ENCODE measurements at places on chromosomes 7 and 10.

DNA sequence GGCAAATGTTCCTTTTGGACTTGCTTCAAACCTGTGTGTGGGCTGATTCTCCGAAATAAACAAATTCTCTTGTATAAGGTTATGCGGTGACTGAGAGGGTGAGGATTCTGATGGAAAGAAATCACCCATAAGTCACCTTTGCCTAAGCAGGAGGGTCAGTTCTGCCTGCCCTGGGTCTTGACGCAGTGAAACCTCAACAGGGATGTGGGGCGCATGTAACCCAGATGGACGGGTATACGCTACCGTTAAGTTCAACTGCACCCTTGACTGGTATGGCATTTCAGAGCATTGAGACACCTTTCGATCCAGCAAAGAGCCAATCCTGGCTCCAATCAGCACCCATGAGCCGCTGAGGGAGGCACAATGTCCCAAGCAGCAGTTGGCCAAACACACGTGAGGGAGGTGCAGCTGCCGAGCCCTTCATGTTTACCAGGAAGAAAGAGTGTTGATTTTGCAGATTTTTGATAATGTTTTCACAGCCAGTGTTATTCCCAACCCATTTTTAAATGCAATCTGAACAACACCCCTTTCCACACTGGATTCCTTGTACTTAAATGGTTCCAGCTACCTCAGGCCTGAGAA is 48.1 kb downstream of the SORBS1 start:
- H3K27ac ChIP-seq, result peak overlapping the region; percentile 81
- DNase-seq, result no peak
- peaks cover 19% of the 10 kb centered on the region for H3K4me1 ChIP-seq

- no peak overlapping the region for H3K4me3 ChIP-seq
- H3K4me1 ChIP-seq, result no peaks in the 10 kb centered on the region
- H3K36me3 ChIP-seq, result no peaks in the 10 kb centered on the region
- DNase-seq, result no peak
Measured at GRCh38 chr10:20596065-20596755, 300.9 kb downstream of the NEBL start.

DNA sequence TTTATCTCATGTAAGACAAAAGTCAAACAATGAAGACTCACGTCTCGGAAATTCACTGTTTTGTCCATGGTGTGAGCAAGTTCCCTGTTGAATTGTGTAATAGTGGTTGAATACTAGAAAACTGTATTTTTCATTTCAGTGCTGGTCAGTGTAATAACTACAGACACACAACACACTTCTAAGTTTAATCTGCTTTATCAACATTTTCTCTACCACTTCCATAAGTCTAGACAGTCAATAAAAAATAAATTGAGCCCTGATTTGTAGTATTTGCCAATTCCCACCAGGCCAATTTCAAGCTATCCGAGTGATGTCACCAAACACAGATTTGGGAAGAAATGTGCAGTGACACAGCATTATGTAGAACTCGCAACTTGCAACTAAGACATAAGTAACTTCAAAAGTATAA is 81.9 kb downstream of the GPR141 start:
- no peak for DNase-seq
- no peaks in the 10 kb centered on the region for H3K27me3 ChIP-seq
- H3K36me3 ChIP-seq, result no peaks in the 10 kb centered on the region
- H3K4me3 ChIP-seq, result no peak overlapping the region
- no peak overlapping the region for H3K27ac ChIP-seq
- H3K4me1 ChIP-seq, result no peaks in the 10 kb centered on the region

DNA sequence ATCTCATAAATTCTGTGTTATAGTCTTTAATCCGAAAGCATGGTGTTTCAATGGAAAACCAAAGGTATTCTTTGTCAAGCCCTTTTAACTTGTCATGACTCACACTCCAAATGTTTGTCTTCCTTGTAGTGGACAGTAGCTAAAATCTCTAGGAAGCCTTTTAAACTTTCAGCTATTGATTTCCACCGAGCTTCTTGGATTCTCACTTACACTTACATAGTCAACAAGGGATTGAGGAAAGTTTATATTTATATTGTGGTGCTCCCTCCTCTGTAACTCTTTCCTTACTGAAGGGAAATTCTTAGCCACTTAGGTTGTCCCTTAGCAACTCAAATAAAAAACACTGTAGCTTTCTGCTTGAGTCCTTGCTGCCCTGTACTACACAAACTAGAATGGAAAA is 31.2 kb upstream of the GPR37 start:
- no peak overlapping the region for H3K27ac ChIP-seq
- no peak for DNase-seq

DNA sequence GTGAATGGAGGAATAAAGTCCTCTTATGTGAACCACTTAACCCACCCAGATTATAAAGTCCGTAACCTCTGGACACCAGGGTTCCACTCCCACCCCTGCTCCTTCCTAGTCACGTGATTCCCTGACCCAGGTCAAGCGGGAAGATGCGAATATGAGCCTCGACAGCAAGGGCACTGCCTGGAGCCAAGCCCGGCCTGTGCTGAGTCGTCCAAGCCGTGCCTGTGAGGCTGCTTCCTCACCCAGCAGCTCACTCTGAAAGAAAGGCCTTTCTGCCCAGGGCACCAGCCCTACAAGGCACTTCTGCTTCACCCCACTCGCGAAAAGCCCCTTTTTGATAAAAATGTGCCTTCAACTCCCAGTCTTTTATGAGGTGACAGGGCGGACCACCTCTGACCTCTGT is 85.8 kb downstream of the CYTH3 start:
- H3K36me3 ChIP-seq, result peaks cover 15% of the 10 kb centered on the region
- no peaks in the 10 kb centered on the region for H3K27me3 ChIP-seq
- H3K4me1 ChIP-seq, result no peaks in the 10 kb centered on the region
- DNase-seq, result no peak

Measured in esophagus squamous epithelium (tissue), 5 donors.